Stimulated activated naive B cell treated with anti-CD40 and anti-IgM and Interleukin-4, amounts not matched to agents 10 μg/mL and 1 μg/mL and 100 μg/mL, for 72 hours (primary cell): ENCODE measurements at places on chromosomes 3 and 15.

- DNase-seq, result no peak
Measured at GRCh38 chr3:126003447-126004190, 34.6 kb downstream of the ROPN1B start.

- no peak for DNase-seq
Measured at GRCh38 chr15:99252326-99252725, 1.0 kb downstream of the LRRC28 start.

GRCh38 chr15:64251658-64252057, 88.8 kb upstream of the PPIB start:
- DNase-seq, result no peak

DNA sequence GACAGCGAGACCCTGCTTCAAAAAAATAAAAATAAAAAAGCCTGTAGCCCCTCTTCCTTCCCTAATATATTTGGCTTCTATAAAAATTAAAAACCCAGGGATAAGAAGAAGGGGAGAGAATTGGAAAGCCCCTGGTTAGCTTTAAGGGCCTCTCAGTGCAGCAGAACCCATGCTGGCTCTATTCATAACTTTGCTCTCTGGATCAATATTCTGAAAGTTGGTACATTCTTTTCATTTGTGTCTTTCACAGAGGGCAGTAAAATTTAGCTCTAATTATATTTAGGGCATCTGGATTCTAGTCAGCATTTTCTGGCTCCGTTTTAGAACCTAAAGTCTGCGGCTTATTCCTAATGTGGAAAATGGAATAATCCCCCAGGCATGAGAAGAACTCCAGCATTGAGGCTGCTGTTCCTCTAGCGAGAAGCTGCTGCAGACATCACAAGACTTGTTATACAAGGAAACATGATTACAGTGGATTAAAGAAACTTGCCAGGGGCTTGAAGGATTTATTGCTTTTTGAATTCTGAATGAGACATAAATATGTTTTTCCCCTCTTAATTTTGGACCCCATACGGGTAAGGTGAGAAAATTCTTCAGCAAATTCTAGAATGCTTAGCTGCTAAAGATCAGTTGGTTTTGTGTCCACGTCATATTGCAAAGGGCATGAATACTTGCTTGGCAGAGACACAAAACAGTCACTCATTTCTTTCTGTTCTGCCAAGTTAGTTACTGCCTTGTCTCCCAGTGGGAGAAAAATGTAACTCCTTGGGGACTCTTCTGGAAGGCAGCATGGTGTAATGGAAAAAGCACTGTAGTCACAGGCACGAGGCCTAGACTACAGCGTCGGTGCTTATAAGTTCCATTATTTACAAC, 177.7 kb downstream of the VGLL4 start:
- DNase-seq, result no peak

DNA sequence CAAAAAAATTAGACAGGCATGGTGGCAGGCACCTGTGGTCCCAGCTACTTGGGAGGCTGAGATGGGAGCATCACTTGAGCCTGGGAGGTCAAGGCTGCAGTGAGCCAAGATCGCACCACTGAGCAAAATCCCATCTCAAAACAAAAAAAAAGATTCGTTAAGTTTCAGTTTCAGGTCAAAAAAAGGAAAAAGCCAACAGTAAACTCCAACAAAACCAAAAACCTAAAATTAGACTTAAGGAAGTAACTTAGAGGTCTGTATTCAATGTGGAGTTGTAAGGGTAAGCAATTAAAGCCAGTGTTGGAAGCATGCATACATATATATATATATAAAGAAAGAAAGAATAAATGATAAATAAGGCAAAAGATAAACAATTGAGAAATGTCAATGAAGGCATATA, 11.8 kb downstream of the KPNA1 start:
- DNase-seq, result no peak

DNA sequence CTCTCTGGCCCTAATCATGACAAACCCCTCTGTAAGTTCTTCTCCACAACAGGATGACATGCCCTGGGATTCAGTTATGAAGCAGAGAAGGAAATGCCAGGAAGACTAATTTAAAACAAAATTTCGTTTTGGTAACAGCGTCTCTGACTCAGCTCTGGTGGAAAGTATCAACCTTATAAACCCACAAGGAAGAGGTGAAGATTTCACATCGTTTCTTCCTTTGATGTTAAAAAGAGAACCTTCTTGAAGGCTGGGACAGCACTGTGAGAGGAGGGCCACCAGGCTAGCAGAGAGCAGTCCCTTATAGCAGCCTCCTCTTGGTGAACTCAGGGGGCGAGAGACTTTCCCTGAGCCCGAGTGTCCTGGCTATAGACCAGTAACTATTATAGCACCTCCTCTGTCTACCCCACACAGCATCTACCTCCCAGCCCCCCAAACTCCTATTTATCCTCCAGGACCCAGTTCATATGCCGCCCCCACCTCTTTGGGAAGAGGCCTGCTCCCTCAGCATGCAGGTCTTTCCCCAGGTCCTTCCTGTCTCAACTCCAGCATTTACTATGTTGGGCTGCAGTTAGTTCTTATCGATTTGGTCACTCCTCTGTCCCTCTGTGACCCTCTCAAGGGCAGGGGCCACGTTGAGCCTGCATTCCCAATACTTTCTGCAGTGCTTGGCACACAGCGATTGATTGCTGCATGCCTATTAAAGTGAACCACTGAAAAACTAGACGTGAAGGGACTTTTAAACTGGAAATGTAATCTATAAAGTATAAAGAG, 321.5 kb upstream of the ICE2 start:
- no peak for DNase-seq

- DNase-seq, result no peak
Measured at GRCh38 chr3:183288117-183288516, 35.1 kb downstream of the B3GNT5 start.

GRCh38 chr15:52661909-52662308, 17.3 kb downstream of the ATOSA start:
- no peak for DNase-seq

GRCh38 chr15:66649235-66649984, 52.6 kb upstream of the SMAD6 start:
- no peak for DNase-seq

- DNase-seq, result no peak
Measured at GRCh38 chr3:155423526-155424322, 130.2 kb upstream of the STRIT1 start.

- no peak for DNase-seq
Measured at GRCh38 chr3:177321819-177322218, 124.5 kb upstream of the TBL1XR1 start.

- DNase-seq, result no peak
Measured at GRCh38 chr3:48692551-48692950, 6.8 kb upstream of the NCKIPSD start.

DNA sequence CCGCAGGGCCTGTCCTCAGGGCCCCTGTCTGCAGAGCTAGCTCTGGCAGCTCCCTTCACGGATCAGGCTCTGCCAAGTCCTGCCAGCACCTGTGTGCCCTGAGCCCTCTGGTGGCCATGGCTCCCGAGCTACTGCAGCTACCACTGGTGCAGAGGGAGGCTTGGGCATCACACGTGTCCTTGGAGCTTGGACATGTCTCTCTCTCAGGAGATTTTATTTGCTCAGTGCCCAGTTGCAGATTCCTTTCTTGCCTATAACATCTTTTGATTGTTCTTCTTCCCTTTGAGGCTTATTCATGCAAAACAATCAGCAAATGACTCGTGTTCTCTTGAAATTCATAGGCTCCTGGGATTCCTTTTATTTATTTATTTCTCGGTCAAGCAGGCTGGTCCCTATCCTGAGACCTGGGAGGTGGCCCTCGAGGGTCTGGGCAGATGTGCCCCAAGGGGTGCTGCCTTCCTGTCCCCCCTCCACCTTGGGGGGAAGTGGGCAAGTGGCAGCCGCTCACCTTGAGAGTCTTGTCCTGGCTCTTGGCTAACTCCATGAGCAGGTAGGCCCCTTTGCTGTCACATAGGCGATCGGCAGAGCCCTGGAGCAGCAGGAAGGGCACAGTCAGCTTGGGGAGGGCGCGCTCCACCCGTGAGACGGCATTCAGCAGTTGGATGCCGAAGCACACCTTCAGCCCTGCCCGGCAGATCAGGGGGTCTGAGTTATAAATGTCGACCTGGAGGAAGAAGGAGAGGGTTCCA, 21.9 kb downstream of the ABTB1 start:
- DNase-seq, result peak; percentile 16

DNA sequence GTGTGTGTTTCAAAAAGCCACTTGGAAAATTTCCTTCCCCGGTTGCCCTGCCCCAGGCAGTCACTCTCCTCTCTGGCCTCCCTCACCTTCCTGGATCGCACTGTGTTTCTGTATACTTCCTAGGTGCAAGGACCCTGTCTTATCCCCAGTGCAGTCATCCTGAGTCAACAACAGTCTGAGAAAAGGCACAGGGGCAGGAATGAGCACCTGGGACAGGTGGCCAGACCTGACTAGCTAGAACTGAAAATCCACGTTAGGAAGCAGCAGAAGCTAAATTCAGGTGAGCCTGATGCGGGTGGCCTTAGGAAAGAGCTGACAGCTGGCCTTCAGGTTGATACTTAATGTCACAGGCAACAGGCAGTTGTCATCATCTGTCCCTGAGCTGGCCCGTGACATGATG, 62.9 kb upstream of the VGLL4 start:
- no peak for DNase-seq

GRCh38 chr3:12253516-12254343, 35.1 kb upstream of the PPARG start:
- no peak for DNase-seq

DNA sequence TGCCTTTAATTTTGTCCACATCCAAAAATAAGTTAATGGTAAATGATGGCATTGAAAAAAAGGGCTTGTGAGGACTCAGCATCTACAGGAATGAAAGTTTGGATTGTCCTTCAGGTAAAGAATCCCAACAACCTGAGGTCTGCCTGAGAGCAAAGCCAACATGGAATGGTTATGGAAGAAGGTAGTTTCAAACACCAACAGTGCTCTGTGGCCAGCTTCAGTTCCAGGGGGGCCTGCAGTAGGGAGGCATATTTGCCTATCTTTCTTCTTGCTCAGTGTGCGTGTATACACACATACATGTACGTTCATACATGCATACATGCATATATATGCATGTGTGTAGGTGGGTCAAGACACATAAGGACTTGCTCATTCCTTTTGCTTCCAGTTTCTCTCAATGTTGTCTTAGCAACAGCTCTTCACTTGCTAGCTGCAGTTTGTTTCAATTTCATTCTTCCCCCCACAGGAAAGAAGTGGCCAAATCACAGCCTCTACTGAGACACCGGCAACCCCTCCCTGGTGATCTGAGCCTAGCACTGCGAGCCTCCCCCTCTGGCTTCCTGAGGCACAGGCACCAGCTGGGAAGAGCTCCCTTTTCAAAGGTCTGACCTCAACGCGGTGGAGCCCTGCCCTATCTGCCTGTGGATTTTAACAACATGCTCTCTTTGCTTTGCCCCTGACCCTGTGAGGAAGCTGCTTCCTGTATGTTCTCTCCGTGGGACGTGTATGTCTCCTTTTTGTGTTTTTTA, 146.2 kb downstream of the KLF13 start:
- peak; percentile 33 for DNase-seq

GRCh38 chr3:65628978-65629377, 409.7 kb downstream of the MAGI1 start:
- DNase-seq, result no peak

DNA sequence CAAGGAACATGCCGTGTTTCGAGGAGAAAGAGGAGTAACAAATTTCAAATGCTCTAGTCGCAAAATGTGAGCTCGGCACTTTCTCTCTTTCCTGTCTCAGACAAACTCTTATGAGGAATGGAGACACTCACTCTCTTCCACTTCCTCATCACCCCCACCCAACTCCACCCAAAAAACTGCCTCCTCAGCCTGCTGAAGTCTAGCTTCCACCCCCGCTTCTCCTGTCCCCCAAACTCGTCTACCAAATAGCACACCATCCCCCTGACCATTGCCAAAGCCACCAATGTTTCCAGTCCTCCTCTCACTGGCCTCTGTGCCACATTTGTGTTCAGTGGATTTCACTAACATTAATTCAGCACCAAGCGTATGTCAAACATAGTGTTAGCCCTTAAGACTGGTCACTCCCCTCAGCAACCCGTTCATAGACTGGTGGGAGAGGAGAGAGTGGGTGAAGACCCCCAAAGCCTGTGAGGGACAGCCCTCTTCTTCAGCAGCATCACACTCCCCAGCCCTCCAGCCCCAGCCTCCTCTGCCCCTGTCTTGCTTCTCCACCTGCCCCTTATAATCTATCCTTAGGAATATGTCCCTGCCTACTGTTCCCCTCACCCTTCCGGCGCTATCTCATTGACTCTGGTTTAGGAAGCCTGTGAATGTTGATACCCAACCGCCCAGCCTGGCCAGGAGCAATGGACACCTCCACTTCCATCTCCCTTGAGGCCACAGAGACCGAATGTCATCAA, 77.3 kb downstream of the FAM174B start:
- DNase-seq, result no peak

DNA sequence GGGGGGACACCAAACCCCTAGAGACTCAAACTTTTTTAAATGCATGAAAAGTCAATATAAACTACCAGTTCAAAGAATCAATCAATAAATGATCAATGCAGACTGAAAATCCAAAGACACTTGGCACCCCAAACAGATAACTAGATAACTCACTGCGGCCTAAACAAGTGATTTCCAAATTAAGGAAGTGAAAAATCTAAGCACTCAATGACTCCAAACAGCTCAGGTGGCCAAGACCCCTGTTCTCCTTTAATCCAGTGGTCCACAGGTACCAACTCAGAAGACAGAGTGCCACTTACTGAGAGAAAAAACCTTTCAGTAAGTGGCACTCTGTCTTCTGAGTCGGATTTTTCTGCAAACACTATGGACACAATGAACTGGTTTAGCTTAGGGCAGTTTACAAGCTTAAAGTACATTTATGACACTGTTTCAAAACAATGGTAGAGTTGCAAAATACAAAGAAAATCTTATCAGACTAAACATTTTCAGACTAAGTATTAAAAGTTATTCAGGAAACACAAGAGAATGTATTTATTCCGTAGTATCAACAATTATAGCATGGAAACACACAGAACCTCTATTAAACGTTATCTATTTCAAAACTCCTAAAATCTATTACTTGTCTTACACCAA, 4.7 kb downstream of the DLG1 start:
- DNase-seq, result no peak
